ENCODE measurements at places on chromosomes 7 and 10.

- no peak for DNase-seq
Observed at GRCh38 chr7:105978035-105978434, 15.0 kb downstream of the CDHR3 start.

GRCh38 chr7:36875794-36876193 lies 151.5 kb upstream of the AOAH start:
- no peak for DNase-seq

DNA sequence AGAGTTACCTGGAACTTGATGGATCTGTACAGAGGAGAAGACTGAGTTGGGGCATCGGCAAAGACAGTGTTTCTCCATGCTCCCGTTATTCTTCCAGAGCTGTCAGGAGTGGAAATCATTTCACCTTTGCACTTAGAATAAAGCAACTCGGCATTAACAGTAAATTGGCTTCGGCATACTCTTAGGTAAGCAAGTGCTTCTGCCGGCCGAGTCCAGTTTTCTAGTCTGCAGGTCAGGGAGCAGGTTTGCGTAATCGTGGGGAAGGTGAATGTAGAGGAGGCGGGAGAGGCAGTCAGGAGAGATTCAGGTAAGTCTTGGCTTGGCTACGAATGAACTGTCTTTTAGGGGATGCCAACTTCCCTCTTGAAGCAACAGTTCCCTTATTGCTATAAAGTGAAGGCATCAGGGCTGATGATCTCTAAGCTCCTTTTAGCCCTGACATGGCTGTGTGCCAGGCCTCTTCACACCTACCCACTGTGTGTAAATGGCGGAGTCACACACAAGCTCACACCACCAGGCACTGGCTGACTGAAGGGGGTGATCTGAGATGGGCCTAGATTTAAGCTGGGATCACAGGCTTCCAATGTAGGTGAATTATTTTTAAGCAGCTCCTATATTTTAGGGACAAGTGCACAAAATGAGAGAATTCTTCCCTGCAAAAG lies 127.1 kb downstream of the GATA3 start:
- no peak for DNase-seq

DNA sequence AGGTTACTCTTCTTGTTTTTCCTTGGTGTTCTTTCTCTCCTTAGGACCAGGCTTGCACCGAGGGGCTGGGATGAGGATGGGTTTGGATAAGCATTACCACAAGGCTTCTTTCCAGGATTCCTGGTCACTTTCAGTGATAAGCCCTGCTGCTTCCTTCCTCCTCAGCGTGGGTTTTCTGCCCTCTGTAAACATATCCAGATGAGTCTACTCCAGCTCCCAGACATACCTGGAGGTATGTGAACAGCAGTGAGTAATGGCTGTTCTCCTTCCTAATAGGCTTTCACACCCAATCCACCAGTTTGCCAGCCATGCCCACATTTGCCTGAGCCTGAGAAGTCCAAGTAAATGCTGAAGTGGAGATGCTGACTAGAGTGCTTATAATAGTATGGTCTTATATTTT lies 229.8 kb upstream of the YAE1 start:
- DNase-seq, result no peak

DNA sequence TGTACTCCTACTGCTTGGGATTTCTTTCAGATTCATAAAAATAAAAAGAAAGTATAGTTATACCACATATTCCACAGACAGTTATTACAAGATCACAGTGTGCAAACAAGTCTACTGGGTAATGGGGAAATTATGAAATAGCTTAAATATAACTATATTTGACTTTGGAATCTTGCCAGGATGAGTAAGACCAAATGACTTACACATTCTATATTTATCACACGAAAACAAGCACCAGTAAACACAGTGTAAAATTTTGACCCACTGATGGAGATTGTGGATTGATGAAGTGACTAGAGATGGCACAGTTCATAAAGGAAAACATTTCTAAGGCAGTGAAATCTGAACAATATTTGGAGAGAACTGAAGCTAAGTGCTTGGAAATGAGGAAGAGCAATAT lies 339.7 kb downstream of the THSD7A start:
- no peak for DNase-seq

GRCh38 chr7:155194382-155195140 lies 103.1 kb upstream of the INSIG1 start:
- no peak for DNase-seq

DNA sequence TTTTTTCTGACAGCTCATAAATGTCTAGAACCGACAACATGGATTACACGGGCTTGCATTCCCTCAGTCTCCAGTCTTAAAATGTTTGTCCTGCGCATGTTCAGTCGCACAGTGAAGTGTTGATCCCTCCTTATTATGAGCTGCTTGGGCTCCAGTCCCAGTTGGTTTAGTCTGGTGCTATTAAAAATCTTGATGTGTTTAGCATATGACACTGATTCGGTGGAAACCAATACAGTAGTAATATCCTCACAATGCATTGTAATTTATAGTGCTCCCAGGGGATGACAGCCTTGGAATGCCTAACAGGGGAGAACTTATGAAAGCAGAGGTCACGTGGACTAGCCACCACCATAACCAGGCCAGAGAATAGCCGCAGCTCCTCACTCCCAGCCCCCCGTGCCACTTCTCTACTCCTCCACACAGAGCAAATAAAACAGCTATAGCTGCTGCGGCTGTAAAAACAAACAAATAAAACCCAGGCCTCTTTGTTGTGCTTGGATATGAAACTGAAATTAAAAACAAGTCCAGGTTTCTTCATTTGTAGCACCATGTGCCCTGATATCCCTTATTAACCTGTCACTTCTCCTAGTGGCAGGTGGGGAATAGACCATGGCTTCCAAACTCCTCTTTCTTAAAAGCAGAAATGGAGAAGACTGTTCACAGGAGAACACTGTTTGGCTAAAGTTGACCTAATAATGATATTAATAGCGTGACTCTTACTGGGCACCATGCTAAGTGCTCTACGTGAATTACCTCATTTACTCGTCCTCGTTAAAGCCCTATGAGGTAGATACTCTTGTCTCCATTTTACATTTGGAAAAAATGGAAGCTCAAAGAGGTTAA lies 7.7 kb downstream of the DPCD start:
- DNase-seq, result no peak

DNA sequence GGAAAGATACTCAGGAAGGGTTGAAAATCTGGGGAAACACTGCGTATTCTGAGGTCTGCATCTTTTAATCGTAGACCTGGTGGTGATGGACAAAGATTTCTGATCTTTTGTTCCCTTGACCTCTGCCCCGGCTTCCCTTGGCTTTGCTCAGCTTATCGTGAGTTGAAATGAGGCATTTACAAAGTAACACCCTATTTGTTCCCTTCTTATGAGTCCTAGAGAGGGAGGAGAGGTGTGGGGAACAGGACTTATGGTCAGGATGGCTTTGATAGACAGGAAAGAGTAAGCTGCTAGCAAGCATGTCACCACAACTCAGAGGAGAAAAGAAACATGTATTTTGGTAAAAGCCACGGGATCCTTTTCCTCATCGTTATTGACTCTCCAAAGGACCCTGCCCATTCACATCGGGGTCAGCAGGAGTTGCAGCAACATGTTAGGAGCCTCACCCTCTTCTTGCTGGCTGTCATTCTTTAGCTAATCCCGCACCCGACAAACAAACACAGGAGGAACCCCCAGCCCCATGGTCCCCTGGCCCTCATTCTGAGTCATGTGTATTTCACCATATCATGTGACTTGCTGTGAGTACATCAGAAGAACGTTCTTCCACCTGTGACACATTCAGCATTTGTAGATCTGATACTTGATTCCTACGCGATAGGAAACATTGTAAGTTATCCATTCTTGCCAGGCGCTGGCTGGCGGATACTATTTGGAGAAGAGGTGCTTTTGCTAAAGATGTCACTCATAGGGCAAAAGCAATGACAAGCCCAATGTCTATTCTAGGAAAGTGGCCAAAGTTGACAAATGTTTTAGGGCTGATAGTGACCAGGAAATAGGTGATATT lies 170.1 kb downstream of the RTKN2 start:
- no peak for DNase-seq

- no peak for DNase-seq
Observed at GRCh38 chr10:33284945-33285344, 49.5 kb downstream of the NRP1 start.

DNA sequence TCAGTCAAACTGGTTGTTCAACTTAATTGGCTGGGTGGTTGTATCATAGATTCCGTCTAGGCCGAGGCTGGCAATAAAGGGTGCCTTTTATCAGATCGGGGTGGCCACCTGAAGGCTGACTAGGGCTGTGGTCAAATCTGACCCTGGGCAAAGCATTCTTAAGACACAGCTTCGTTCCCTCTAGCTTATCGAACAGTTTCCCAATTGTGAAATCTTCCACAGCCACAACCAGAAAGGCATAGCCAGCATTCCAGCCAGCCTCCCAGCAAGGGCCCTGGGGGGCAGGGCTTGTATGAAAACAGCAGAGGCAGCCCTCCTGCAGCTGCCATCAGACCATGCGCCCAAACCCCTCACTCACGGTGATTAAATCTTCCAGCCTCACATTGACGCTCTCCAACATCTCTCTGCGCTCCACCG lies 42.5 kb upstream of the TMEM213 start:
- no peak for DNase-seq

GRCh38 chr10:27503498-27504006 lies 552 bp upstream of the RAB18 start:
- no peak for DNase-seq

DNA sequence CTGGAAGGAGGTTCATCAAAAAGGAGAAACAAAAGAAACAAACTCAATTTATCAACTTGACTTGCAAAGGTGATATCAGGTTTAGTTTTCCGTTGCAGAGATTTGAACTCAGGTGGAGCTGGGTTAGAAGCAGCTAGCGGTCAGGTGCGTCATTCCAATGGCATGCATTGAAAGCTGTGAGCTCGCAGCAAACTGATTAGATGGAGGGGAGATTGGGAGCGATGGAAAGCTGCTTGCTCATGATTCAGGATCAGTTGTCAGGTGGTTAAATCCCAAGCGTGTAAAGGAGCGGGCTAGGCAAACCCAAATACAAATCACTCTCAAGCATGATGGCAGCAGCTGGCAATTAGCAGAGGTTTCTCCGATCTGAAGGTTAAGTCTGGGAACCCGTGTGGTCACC lies 49.3 kb upstream of the AFAP1L2 start:
- DNase-seq, result no peak

DNA sequence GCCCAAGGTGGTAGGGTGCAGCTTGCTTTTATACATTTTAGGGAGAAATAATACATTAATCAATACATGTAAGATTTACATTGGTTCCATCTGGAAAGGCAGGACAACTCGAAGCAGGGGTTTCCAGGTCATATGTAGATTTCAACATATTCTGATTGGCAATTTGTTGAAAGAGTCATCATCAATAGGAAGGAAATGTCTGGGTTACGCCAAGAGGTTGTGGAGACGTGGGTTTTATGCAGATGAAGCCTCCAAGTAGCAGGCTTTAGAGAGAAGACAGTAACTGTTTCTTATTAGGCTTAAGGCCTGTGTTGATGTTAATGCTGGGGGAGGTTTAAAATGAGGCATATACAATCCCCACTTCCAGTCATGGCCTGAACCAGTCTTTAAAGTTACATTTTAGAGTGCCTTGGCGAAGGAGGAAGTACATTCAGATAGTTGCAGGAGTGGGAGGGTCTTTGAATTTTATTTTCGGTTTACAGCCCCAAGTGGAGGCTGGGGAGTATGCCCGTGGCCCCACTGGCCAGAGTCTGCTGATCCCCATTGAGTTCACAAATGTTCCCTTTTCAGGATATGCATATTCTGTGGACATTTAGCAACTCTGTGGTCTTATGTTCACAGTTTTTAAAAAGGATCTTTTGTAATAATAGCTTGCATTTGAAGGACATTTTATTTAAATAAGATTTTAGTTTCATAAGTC lies 166.0 kb upstream of the GDF10 start:
- DNase-seq, result no peak

- no peak for DNase-seq
Observed at GRCh38 chr7:47268851-47269836, 312.8 kb downstream of the TNS3 start.

GRCh38 chr7:133688483-133689239 lies 435.8 kb downstream of the EXOC4 start:
- no peak for DNase-seq

- DNase-seq, result no peak
Observed at GRCh38 chr7:36273836-36274235, 115.8 kb upstream of the ANLN start.

GRCh38 chr10:77405771-77406241 lies 231.8 kb downstream of the KCNMA1 start:
- DNase-seq, result no peak

GRCh38 chr10:101934686-101935305 lies 91.2 kb upstream of the KCNIP2 start:
- DNase-seq, result no peak

- no peak for DNase-seq
Observed at GRCh38 chr7:53743697-53744402, 708.4 kb downstream of the POM121L12 start.

DNA sequence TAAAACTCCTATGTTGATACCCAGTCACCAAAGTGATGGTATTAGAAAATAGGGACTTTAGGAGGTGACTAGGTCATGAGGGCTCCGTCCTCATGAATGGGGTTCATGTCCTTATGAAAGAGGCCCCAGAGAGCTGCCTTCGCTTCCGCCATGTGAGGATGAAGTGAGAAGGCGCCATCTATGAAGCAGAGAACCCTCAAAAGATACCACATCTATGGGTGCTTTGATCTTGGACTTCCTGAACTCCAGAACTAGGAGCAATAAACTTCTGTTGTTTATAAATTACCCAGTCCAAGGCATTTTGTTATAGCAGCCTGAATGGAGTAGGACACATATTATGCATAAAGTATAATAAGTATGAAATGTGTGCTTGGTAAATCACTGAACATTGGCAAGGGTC lies 8.1 kb upstream of the PDSS1 start:
- DNase-seq, result no peak

DNA sequence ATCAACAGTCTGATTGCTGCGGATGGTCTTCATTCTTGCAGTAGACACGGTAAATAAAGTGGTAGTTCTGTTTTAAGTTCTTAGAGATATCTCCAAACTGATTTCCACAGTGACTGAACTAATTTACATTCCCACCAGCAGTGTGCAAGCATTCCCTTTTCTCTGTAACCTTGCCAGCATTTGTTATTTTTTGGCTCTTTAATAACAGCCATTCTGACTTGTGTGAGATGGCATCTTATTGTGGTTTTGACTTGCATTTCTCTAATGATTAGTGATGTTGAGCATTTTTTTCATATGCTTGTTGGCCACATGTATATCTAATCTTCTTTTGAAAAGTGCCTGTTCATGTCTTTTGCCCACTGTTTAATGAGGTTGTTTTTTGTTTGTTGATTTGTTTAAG lies 30.2 kb upstream of the CXCL12 start:
- DNase-seq, result no peak

- no peak for DNase-seq
Observed at GRCh38 chr7:3710122-3710521, 409.1 kb downstream of the SDK1 start.

DNA sequence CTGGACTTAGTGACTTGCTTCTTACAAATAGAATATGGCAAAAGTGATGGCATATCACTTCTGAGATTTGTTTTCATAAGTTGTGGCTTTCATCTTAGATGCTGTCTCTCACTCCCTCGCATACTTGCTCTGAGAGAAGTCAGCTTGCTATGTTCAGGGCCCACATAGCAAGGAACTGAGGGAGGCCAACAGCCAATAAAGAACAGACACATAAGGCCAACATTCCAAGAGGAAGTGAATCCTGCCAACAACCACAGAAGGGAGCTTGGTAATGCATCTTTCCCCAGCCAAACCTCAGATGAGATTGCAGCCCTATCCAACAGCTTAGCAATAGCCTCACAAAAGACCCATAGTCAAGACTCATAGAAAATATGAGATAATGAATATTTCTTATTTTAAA lies 39.2 kb upstream of the DMTF1 start:
- DNase-seq, result no peak

GRCh38 chr10:119198438-119198837 lies 8.9 kb upstream of the GRK5 start:
- no peak for DNase-seq

GRCh38 chr10:108591417-108591816 lies 1331.9 kb downstream of the XPNPEP1 start:
- no peak for DNase-seq
